ENCODE measurements at places on chromosomes 2 and 18. TPM values are rescaled to one million over a fixed set of nuclear protein-coding genes. Genes with fewer than 3 reads are reported as not detected.

GREB1L gene
- not detected for total RNA-seq

HOXD9 gene
- not detected for total RNA-seq

TCF23 gene
- total RNA-seq = not detected

TANC1 gene
- total RNA-seq = 0.16 TPM

SPEG gene
- total RNA-seq = 1.3 TPM

DSG2 gene
- total RNA-seq = 0.35 TPM

CTNNA2 gene
- not detected for total RNA-seq

PLGLB2 gene
- total RNA-seq = 2.7 TPM

CTLA4 gene
- total RNA-seq = 20.8 TPM

SLC38A11 gene
- total RNA-seq = not detected

EFR3B gene
- 0.23 TPM for total RNA-seq

RFX8 gene
- 2.3 TPM for total RNA-seq

KCNS3 gene
- not detected for total RNA-seq

MFSD2B gene
- total RNA-seq = not detected

MROH2A gene
- not detected for total RNA-seq

CDKL4 gene
- 0.32 TPM for total RNA-seq

PARD6G gene
- 0.98 TPM for total RNA-seq

RAB27B gene
- total RNA-seq = 0.66 TPM

CHRND gene
- total RNA-seq = not detected

TUBA3E gene
- total RNA-seq = not detected

ADD2 gene
- 0.45 TPM for total RNA-seq

INPP5D gene
- total RNA-seq = 140 TPM

VWA3B gene
- total RNA-seq = not detected

ANKRD53 gene
- total RNA-seq = not detected

ABHD1 gene
- 0.29 TPM for total RNA-seq

SPP2 gene
- not detected for total RNA-seq

RGPD4 gene
- 0.54 TPM for total RNA-seq

CCBE1 gene
- total RNA-seq = 0.12 TPM

GALNT13 gene
- not detected for total RNA-seq

NMUR1 gene
- 8.6 TPM for total RNA-seq

YIPF4 gene
- total RNA-seq = 40.5 TPM

ANKRD44 gene
- total RNA-seq = 249 TPM

PLEK gene
- 31.8 TPM for total RNA-seq

LCT gene
- total RNA-seq = 0.41 TPM

GFPT1 gene
- total RNA-seq = 22.8 TPM

PHOSPHO2 gene
- total RNA-seq = 5.9 TPM

KCNK3 gene
- total RNA-seq = not detected

NRBP1 gene
- 103 TPM for total RNA-seq

SERPINB3 gene
- not detected for total RNA-seq

UGT1A3 gene
- total RNA-seq = not detected

CNDP1 gene
- total RNA-seq = not detected

CFAP221 gene
- not detected for total RNA-seq

SATB2 gene
- 0.09 TPM for total RNA-seq

REG3A gene
- total RNA-seq = not detected
